Cerebellar nuclear complex (tissue), 1 donor: ENCODE measurements at places on chromosomes 1 and 21.

DNA sequence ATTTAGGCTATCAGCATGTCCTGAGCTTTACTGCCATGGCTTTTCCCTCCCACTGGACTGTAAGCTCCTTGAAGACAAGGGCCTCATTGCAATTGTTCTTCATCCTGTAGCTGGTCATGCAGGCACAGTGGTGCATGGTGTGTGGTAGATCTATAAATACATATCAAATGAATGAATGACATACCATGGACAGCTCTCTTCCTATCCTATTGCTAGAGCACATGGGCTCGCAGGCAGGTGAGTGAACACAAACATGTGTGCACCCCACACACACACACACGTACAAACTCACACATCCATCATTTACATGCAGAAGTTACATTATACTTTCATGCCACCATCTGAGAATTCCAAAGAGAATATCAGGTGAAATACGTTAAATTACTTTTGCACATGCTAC, 172.9 kb upstream of the RUNX1 start:
- DNase-seq, result no peak

- no peak for DNase-seq
Observed at GRCh38 chr1:224513383-224513782, 78.8 kb upstream of the WDR26 start.

GRCh38 chr1:51131185-51131584, 29.2 kb downstream of the C1orf185 start:
- no peak for DNase-seq

GRCh38 chr1:57796616-57797015, 372.8 kb upstream of the DAB1 start:
- DNase-seq, result no peak

GRCh38 chr1:154404984-154405746, at the start of gene IL6R:
IL6R (plus strand) TSS chr1:154405343; CDS start chr1:154405630, 287 bp downstream.
- no peak for DNase-seq
